ENCODE measurements at places on chromosomes 4 and X.

GRCh38 chr4:124753941-124754581 lies 41.5 kb upstream of the ANKRD50 start:
- no peak for DNase-seq

DNA sequence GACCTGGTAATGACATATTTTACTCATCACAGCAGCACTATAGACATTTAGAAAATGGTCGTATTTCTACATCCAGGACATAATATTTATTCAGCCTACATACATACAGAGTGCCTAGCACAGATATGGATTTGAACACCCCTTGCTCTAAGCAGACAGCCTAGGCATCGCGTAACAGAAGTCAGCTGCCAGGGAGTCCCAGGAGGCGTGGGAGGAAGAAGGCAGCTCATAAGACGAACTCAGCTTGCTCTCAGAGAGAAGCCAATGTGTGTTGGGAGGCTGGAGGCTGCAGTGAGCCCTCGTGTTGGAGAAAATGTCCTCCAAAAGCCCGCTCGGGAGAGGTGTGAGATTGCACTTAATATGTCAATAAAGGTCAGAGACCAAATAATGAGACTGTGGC lies 131.6 kb downstream of the BCOR start:
- DNase-seq = no peak

DNA sequence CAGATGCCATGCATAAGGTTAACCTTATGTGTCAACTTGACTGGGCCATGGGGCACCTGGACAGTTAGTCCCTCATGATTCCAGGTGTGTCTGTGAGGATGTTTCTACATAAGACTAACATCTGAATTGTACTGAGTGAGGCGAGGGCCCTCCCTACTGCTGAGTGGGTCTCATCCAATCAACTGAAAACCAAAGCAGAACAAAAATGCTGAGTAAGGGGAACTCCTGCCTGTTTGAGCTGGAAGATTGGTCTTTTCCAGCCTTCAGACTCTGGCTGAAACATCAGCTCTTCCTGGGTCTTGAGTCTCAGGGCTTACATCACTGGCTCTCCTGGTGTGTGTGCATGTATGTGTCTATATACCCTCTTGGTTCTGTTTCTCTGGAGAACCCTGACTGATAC lies 13.8 kb downstream of the NELFA start:
- DNase-seq = no peak

GRCh38 chr4:152999346-153000075 lies 63.4 kb downstream of the FHDC1 start:
- DNase-seq = no peak

GRCh38 chrX:56228914-56229313 lies 3.2 kb upstream of the KLF8 start:
- no peak for DNase-seq

DNA sequence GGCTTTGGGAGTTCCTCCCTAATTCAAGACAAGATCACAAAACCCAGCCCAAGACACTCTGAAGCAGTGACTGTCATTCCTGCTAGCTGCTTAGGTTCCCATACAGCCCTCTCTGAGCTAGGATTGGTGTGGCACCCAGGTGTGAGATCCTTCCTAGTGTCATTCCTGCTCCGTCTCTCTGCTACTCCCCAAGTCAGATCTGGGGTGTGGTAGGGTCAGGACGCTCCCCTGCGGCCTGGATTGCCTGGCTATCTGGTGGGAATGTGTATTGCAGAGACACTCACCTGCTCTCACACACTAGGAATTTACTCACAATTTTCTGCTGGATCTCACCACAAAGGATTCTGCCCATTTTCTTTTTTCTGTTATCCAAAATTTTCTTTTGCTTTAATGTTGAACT lies 560.8 kb upstream of the ATOH1 start:
- no peak for DNase-seq

DNA sequence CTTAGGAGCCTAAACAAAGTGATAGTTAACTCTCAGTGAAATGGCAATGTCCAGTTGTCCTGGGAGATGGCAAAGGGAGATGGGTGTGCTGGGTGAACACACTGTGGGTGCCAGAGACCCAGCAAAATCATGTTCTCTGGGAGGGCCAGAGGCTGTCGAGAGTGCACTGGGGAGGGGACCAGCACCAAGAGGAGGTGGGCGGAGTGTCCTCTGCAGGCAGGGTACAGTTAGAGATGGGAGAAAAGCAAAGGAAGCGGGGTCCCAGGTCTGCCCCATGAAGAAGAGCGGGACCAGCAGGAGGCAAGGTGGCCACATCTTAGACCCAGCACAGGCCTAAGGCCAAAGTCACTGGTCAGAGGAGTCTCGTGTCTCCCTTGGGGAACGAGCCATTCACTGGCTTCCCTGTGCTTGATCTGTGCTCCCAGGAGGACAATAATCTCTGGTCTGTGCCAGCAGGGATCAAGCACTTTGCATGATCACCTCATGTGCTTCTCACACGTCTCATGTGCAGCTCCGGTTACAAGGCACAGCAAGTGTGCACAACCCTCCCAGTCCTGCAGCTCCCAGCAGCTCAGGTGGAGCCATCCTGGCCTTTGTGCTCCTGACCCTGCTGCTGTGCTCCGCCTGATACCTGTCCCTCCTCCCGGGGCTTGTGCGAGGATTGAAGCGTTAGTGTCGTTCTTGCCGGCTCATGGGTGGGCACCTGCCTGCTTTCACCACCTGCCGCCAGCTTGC lies 100.9 kb downstream of the FAM53A start:
- DNase-seq = no peak

GRCh38 chr4:173242466-173243250 lies 74.0 kb downstream of the GALNT7 start:
- DNase-seq = no peak

- no peak for DNase-seq
Observed at GRCh38 chr4:137283737-137284136, 248.6 kb downstream of the PCDH18 start.

DNA sequence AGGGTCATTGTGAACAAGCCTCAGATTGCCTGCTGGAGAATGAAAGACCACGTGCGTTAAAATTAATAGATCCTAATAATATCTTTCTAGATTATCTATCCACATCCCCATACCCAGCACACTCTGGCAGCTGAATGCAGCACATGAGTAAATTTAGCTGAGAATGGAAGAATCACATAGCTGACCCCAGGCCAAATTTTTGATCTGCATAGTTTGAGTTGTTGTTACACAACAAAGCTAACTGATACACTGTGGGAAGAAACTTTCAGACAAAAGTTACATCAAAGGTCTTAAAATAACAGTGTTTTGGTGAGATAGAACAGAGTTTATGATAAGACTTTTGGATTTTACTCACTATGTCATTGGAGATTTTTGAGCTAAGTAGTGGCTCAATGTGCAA lies 72.4 kb upstream of the ANXA10 start:
- DNase-seq = no peak

DNA sequence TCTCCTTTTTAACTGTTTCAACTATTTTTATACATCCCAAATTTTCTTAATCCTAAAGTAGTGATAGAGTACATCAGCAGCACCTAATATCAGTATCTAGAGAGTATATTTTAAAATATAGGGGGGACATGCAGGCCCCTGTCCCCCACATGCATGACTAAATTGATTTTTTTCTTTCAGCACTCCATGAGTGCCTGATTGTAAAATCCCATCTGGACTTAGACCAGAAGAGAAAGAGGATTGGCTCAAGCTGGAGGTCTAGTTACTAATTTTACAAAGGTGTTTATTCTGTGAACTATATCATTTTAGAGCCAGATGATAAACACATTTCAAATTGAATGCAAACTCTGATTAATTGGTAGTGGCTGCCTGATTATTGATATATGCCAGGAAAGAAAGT lies 1533.9 kb upstream of the PABPC4L start:
- DNase-seq = no peak

- no peak for DNase-seq
Observed at GRCh38 chr4:77072195-77072753, 3.5 kb downstream of the CCNI start.

GRCh38 chr4:25637581-25638220 lies 17.9 kb upstream of the SLC34A2 start:
- DNase-seq = no peak

- DNase-seq = no peak
Observed at GRCh38 chr4:137421796-137422195, 110.5 kb downstream of the PCDH18 start.

DNA sequence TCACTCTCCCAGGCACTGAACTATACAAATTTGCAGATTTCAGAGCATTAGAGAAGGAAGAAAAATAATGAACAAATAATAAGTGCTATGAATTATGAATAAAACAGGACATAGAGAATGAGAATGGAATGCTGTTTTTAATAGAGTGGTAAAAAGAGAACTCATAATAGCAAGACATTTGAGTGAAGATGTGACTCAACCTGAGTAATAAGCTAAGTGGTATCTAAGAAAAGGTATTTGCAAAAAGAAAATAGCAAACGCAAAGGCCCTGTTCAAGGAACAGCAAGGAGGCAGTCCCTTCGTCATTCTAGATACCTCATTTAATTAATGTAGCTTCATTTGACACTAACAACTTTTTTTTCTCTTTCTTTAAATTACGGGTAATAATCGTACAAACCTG lies 1910.0 kb upstream of the TENM3 start:
- DNase-seq = no peak

- no peak for DNase-seq
Observed at GRCh38 chr4:17280261-17281018, 231.4 kb downstream of the QDPR start.

DNA sequence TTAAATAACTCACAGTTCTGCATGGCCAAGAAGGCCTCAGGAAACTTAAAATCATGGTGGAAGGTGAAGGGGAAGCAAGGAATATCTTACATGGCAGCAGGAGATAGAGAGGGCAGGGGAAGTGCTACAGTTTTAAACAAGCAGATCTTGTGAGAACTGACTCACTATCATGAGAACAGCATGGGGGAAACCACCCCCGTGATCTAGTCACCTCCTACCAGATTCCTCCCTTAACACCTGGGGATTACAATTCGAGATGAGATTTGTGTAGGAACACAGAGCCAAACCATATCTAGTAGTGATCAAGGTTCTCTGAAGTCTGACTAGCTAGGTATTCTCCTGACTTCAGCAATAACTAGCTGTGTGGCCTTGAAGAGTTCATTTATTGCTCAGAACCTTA lies 56.0 kb downstream of the BANK1 start:
- no peak for DNase-seq

- DNase-seq = no peak
Observed at GRCh38 chrX:122087341-122087740, 1039.9 kb downstream of the GLUD2 start.

DNA sequence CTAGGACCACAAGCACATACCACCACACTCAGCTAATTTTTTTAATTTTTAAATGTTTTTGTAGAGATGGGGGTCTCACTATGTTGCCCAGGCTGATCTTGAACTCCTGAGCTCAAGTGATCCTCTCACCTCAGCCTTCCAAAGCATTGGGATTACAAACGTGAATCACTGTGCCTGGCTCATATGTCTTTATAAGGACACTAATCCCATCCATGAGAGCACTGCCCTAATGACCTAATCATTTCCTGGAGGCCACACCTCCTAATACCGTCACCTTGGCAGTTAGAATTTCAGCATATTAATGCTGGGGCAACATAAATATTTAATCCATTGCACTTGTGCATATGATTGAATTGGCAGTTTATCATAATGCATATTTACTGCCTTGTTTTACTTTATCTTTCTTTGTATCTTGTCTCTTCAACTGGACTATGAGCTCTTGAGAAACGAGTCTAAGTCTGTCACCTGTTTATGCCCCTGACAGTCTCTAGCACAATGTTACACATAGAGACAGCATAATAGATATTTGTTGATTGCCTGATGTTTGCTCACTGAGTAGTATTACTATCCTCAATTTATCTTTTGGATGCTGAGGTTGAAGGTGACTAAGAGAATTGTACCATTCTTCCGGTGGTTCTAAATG lies 172.0 kb downstream of the AASDH start:
- DNase-seq = no peak

DNA sequence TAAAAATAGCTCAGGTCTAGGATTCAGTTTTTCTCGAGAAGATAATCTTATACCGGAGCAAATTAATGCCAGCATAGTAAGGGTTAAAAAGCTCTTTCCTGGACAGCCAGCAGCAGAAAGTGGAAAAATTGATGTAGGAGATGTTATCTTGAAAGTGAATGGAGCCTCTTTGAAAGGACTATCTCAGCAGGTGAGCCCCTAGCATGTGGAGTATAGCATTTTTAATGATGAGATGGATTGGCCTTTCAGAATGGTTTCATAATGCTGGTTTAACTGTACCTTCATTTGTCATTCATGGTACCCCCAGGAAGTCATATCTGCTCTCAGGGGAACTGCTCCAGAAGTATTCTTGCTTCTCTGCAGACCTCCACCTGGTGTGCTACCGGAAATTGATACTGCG lies 79.4 kb downstream of the SLC10A6 start:
- no peak for DNase-seq

DNA sequence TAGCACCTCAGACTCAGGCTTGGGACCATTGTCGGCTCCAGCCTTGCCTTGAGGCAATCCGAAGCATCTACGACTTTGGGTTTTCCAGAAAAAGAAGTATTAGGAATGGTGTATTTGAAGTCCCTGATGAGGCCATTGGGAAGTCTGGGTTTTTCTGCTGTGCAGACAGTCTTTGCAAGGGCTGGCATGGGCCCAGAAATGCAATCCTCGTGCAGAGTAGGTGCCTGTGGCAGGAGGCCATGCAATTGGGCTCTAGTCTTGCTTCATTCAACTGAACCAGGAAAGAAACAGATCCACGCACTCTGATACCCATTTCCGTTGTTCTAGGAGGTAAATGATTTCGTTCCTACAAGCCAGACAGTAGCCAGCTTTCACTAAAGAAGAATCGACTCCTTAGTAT lies 12.4 kb downstream of the ZFP92 start:
- DNase-seq = no peak

- no peak for DNase-seq
Observed at GRCh38 chr4:127018381-127018780, 614.4 kb upstream of the INTU start.

- DNase-seq = no peak
Observed at GRCh38 chr4:1842993-1843448, 12.9 kb downstream of the LETM1 start.

Data from cortex of kidney (tissue), 1 donor.